ENCODE measurements at places on chromosomes 3 and 15.

DNA sequence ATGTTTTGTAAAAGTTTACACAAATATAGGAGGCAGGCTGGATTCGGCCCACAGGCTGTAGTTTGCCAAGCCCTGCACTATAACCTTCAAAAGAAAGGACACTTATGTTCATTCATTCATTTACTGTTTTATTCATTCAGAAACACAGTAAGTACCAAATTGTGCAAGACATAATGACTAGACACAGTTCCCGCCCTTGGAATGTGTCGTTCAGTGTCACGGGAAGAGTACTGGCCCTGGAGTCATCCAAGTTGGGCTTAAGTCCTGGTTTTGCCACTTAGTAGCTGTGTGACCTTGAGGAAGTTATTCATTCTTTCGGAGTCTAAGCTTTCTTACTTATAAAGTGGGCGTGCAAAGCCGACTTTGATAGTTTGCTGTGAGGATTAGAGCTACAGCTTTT lies 22.0 kb downstream of the COLQ start:
- DNase-seq: no peak

DNA sequence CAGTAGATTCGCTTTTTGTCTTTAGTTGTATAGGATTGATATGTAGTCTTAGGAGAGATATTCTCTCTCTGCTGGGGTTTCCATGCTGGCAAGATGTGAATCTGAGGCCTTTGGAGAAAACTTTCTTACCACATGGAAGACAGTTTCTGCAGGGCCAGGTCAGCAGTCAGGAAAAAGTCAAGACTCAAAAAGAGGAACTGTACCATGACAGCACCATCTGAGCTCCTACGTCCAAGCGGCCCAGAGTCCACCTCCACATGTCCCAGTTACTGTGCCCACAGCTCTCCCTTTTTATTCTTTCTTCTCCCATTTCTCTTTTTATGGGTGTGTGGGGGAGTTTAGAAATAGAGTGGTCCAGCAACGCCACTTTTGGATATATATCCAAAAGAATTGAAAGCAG lies 172.0 kb downstream of the MTHFS start:
- DNase-seq: no peak

DNA sequence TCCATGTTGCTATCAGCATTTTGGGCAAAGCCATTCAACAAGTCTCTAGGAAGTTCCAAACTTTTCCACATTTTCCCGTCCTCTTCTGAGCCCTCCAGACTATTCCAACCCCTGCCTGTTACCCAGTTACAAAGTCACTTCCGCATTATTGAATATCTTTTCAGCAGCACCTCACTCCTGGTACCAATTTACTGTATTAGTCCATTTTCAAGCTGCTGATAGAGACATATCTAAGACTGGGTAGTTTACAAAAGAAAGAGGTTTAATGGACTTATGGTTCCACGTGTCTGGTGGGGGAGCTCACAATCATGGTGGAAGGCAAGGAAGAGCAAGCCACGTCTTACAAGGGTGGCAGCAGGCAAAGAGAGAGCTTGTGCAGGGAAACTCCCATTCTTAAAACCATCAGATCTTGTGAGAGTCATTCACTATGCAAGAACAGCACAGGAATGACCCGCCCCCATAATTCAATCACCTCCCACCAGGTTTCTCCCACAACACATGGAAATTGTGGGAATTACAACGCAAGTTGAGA lies 435.6 kb upstream of the GRM7 start:
- DNase-seq: no peak

DNA sequence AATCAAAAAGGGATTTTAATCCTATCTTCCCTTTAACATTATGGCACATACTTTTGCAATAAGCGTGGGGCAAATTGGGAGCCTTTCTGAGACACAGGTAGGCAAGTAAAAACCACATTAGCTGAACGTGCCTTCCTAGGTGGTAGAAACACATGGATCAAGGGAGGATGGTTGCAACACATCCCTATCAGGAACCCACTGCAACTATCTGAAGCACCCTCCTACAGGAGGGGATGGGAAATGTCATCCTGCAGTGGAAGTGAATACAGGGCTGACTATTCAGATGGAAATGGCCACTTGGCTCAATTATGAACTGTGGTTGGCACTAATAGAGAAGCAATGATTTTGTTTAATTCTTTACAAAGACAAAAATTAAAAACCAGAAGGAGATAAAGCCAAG lies 826.3 kb downstream of the FHIT start:
- no peak for DNase-seq

DNA sequence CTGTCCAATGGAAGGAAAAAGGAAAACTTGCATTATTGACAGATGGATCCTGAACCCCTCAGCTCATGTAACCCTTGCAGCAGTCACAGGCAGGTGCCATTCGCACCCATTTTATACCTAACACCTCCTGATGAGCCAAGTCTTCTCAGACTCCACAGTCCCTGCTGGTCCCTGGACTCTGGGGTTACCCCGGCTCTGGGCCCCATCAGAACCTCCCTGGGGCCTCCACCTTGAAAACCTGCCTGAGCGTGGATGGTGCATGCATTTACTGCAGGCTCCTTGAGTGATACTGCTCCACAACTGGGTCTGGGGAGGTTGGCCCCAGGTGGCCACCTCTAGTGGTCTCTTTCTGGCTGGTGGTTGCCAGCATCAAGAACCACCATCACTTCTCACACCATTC lies 15.9 kb upstream of the DOCK3 start:
- no peak for DNase-seq

DNA sequence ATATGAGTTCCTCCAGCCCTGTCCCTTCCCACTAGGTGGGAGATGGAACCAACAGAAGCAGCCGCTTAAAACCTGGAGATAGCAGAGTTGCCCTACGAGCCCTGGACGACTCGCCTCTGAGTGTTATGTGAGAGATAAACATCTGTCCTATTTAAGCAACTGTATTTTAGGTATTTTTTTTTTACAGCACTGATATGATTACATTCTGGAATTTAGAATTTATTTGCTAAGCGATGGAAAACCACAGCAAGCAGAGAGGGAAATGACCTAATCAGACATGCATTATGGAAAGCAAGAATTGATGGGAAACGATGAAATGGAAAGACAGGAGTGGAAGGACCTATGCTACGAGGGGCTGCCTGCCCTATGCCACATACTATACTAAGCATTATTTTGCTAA lies 379.0 kb upstream of the IL12A start:
- DNase-seq: no peak

DNA sequence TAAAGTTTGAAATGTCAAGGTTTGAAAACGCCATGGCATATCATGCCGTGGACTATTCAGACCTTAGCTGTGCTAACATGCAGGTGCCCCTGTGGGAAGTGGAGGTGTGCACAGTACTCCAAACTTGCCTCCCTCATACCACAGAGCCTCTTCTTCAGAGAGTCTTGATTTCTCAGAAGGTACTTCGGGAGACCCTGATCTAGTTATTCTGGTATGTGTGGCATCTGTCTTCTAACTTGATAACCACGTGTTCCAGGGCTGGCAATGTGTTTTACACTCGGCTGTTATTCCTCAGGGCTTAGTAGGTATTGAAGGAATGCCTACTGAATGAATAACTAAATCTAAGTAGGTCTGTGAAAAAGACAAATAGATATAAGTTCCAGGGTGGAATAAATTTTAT lies 309.9 kb downstream of the CLSTN2 start:
- no peak for DNase-seq

GRCh38 chr15:81152799-81153198 lies 18.7 kb downstream of the CFAP161 start:
- no peak for DNase-seq

DNA sequence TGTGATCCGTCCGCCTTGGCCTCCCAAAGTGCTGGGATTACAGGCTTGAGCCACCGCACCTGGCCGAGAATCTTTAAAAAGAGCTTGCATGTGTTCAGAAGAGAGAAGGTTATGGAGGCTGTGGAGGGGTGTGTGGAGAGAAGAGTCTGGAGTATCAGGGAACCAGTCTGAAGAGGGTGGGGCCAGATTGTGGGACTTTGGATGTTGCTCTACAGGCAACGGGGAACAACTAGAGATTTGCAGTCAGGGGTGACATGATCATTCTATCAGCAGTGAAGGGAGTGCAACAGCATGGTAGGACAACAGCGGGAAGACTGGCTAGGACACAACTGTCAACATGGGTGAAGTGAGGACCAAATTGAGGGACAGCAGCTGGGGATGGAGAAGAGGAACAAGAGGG lies 8.9 kb downstream of the SCAMP2 start:
- no peak for DNase-seq

GRCh38 chr3:32395496-32395895 lies 3.8 kb downstream of the CMTM7 start:
- no peak for DNase-seq

DNA sequence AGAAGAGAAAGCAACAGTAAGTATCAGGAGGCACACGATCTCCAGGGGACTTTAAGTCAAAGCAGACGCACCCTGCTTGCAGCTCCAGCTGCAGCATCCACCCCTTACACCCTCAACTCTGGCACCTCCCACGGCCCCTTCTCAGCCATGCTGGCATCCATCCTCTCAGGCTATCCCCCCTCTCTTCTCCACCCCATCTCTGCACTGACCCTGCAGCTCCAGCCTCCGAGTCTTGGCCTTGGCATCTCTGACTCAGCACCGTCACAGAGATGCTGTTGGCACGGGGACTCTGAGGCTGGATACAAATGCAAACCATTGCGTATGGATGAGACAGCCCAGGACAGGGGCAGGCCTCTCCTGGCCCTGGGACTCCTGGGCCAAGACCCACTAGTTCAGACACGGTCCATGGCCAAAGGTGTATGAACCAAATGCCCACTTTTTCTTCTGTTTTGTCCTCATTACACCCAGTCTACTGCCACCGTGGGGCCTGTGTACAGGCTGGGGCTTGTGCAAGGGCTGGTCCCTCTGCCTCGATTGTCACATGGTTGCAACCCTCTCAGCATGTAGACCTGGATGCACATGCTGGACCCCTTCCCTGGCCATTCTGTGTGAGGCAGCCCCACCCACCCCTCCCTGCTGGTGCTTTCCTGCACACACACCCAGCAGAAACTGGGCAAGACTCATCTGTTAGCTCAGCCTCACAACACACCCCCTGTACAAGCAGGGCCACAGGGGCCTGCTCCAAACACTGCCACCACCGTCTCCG lies 18.7 kb upstream of the ZXDC start:
- no peak for DNase-seq

GRCh38 chr15:84098604-84099003 lies 137.0 kb upstream of the GOLGA6L4 start:
- no peak for DNase-seq

- DNase-seq: no peak
Measured at GRCh38 chr3:72384602-72385001, 463.6 kb downstream of the SHQ1 start.

GRCh38 chr3:126127904-126128303 lies 44.0 kb upstream of the SLC41A3 start:
- DNase-seq: no peak

DNA sequence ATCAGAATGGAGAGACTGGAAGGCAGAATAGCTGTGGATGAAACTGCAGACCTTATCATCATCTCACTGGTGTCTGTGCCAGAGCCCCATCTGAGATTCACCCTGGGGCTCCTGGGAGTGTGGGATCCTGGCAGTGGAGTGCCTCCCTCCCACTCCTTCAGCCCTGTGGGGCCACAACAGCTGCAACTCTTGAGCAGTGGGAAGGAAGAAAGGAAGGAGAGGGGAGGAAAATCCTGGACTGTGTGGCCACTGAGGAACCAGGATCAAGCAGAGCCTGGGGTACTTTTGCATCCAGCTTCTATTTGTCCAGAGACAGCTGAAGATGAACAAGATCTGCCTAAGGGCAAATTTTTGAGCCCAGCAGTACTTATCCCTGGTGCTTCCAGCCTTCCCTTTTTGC lies 13.1 kb upstream of the ALDH1A2 start:
- DNase-seq: no peak

GRCh38 chr3:21747376-21747775 lies 3.6 kb downstream of the ZNF385D start:
- DNase-seq: peak; percentile 49

Measured in NCI-H2171 treated with DMSO at 0.1 percent for 48 hours (cell line).